ENCODE measurements at places on chromosomes 1 and 21.

DNA sequence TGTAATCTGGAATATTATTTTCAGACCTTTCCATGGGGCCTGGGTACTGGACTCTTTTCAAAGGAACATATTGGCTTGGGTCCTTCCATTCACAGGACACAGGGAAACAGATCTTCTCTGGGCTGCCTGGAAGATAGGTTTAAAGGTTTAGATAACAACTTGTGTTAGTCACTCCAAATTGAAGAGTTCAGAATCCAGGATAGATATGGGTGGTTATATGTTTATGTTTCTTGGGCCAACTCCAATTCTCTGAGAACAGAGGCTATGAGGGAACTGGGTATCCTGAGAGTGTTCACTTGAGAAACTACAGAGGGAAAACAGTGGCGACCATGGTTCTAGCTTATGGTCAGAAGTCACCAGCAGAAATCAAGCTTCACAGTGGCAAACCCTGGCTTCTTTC lies 8.7 kb upstream of the PIGM start:
- DNase-seq: no peak

DNA sequence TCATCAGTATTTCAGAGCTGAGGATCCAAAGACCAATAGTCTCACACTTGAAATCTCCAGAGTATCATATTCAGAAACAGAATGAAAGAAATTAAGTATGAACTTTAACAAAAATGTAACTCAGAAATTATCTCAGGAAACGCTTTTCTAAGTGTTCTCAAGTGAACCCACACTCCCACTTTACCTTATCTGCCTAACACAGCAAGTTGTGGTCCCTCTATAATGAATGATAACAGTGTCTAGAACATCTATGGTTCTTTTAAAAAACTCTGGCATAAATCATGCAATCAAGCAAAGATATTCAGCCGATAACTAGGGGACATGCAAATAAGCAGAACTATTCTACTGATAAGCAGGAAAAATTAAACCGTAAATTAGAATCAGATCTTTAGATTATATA lies 1574.2 kb downstream of the PLA2G4A start:
- DNase-seq: no peak

- DNase-seq: no peak
These were observed 114.4 kb upstream of the ZC3H12A start for GRCh38 chr1:37360011-37360410.

GRCh38 chr1:43509740-43510375 lies 20.8 kb upstream of the PTPRF start:
- DNase-seq: no peak

DNA sequence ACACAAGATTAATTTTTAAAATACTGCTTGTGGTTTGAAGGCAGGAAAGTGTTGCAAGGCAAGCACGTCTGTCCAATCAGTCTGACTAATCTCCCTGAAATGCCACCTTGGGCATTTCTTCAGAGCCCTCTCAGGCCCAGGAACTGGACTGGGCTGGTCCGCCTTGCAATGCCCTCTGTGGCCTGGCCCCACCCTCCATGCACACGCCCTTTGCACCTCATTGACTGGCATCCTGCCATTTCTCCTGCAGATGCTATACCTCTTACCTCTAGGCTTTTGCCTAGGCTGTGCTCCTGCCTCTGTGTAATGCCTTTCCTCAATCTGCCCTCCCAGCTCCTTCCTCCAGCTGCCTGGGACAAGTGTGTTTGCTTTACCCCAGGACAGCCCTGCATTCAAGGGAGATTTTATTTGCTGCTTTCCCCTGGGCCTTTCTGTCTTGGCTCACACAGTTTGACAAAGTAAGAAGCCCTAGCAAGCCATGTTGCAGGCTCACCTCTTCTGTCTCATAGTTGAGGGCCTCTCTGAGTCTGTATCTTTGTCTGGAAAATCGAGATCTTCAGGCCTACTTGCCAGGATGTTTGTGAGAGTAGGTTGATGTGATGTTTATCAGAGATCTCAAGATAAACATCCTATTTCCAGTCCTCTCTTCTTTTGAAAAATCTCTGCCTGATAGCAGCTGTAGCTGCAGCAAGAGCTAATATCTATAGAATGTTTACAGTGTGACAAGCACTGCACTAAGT lies 149.2 kb upstream of the JUN start:
- DNase-seq: peak; percentile 87

- no peak for DNase-seq
These were observed 2.1 kb upstream of the OTUD7B start for GRCh38 chr1:150012611-150013010.

GRCh38 chr1:77421504-77422233 lies 139.8 kb downstream of the AK5 start:
- no peak for DNase-seq

DNA sequence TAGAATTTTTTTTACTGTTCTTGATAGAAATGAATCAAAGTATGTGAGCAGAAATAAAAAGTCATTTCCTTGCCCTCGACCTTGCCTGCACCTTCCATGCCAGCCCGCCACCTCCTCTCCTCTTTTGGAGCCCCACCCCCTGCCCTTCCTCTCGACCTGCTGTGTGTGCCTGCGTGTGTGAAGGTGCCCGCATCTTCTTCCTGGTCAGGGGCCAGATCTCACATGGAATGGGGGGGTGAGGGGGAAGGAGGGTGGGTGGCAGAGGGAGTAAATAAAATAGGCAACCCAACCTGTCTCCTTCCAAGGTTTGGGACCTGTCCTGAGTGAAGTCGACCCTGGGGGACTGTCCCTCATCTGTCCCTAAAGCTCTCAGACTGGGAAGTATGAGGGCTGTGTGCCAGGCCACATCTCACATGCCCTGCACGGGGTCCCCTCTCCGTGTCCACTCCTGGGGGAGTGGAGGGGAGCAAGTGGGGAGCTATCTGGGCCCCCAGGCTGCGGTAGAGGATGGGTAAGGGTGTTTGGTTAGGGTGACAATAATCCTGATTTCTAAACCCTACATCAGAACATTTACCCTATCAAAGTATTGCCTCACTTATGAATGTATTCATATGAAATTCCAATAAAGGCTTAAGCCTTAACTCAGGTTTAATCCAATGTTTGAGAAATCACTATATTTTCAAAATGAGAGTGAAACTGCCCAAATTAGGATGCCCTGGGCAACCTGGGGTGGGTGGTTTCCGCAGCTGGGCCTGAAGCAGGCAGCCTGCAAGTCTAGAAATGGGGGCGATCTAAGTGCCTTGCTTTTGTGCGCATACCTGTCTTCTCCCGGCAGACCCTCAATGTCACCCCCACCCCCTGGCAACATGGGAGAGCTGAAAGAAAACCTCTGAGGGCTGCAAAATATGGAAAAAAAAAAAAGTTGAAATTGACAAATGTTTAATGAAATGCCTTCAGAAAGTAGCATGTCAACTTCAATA lies 15.4 kb downstream of the AMPD2 start:
- DNase-seq: no peak

DNA sequence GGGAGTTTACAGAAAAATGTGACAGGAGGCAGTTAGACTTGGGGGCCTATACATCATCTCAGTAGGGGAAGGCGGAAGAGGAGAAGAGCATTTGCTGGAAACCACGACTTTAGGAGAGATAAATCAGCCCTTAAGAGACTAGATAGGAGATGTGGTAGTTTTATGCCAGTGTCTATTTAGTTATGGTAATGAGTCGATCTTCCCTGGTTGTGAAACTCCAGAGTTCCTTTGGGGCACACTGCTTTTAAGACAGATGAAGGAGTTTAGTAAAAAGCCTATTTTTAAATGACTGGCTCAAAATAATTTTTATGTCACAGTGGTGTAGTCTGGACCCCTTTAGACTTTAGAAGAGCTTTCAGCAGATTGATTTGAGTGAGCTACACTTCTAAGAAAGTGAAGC lies 7.8 kb downstream of the PGM1 start:
- DNase-seq: no peak

- DNase-seq: no peak
These were observed 408.1 kb upstream of the USP24 start for GRCh38 chr1:55623311-55623710.

- no peak for DNase-seq
These were observed 39.8 kb downstream of the WNT2B start for GRCh38 chr1:112548547-112548946.

DNA sequence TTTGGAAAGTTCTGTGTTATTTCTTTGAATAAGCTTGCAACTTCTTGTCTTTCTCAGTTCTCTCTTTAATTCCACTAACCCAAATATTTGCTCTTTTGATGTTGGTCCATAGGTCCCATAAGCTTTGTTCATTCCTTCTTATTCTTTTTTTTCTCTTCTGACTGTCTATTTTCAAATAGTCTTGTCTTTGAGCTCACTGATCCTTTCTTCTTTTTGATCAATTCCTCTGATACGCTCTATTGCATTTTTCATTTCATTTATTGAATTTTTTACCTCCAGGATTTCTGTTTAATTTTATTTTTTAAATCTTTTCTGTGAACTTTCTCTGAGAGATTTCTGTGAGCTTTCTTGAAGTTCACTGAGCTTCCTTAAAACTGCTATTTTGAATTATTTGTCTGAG lies 486.6 kb downstream of the KIF26B start:
- no peak for DNase-seq

All from epithelial cell of prostate (primary cell).